ENCODE measurements at places on chromosomes 2 and 18. TPM values are rescaled to one million over a fixed set of nuclear protein-coding genes. Genes with fewer than 3 reads are reported as not detected.
A peak's percentile ranks its signal among the peaks of the same experiment; 100 is the strongest.

DNA sequence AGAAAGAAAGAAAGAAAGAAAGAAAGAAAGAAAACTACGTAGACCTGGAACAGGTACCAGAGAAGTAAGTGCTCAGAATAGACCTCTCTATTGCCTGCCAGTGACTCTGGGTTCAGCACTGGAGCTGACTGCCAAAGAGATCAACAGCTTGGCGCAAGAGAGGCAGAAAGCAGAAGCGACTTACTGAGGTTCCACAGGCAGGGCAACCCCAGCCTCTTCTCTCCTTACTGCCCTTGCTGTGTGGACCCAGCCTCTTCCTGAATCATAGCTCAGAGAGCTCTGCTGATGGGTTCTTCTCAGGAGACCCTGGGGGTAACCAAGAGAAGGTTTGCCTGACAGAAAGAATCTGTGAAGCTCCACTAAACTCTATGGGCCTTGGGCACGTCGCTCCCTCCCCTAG lies 7.1 kb downstream of the CAPN13 start:
- DNase-seq, result no peak

DNA sequence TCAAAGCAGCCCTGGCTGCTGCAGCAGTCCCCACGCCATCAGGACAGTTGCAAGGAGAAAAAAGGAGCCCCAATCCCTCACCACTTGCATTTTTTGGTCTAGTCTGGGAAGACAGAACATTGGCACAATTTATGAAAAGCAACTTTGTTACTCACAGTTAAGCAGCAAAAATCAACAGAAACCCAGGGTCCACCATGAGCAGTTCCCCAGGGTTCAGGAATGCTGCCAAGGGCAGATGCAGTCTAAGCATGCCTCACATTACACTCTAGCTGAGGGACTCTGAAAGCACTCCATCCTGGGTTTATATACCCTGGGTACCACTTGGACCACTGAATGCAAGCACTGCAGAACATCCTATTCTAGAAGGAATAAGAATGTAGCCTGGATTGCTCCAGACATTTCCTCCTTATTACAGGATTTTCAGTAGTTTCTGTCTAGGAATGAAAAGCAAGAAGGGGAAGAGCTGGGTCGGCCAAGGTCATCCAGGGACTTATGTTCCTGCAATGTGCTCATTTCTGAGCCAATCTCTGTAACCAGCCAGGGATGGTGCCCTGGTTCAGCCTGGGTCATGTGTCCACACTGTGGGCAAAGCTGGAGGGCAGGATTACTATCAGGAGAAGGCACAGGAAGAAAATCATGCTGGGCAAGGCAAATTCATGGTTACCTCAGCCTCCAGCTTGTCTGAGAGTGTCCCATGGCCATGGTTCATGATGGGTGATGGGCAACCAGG lies 19.5 kb upstream of the TMEM163 start:
- DNase-seq, result no peak

DNA sequence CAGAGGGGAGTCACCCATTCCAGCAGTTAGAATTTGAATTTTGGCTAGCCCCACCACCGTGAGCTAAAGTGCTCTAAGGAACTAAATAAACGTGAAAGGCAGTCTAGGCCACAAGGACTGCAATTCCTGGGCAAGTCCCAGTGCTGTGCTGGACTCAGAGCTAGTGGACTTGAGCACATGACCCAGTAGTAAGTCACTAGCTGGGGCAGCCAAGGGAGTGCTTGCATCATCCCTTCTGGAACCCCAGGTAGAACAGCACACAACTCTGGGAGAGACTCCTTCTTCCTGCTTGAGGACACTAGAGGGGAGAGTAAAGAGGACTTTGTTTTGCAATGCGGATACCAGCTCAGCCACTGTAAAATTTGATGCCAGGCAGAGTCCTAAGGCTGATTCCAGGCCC lies 672.2 kb downstream of the CPS1 start:
- DNase-seq, result no peak

DNA sequence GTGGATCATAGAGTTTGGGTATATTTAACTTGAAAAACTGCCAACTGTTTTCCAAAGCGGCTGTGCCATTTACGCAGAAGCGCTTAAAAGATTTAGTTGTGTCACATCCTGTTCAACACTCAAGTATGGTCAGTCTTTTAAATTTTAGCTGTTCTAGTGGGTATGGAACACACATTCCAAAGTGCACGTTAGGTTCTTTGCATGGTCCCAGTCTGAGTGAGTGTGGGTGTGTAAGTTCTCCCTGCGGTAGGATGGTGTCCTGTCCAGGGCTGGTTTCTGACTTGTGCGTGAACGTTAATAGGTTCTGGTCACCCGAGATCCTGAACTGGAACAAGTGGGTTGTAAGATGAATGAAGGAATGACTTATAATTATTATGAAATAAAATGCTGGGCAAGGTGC lies 28.4 kb upstream of the IL36G start:
- DNase-seq, result no peak

- DNase-seq, result peak; percentile 82
Observed at GRCh38 chr2:26011990-26012856, 21.7 kb upstream of the RAB10 start.

DNA sequence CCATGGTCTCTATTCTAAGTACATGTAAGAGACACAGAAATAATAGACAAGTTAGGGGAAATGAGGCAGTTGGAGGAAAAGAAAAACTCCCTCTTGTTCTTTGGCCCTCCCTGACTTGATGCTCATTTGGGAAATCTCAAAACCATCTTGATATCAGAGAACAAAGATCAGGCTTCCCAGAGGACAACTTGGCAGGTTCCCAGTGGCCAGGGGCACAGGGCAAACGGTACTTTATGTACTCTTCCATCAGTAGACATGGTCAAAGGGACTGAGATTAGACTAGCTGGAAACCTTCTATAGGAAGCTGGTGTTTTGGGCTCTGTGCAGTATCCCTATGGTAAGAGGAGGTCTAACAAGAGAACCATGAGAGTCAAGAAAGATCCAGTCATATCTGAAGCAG lies 56.6 kb downstream of the NCKAP5 start:
- no peak for DNase-seq

DNA sequence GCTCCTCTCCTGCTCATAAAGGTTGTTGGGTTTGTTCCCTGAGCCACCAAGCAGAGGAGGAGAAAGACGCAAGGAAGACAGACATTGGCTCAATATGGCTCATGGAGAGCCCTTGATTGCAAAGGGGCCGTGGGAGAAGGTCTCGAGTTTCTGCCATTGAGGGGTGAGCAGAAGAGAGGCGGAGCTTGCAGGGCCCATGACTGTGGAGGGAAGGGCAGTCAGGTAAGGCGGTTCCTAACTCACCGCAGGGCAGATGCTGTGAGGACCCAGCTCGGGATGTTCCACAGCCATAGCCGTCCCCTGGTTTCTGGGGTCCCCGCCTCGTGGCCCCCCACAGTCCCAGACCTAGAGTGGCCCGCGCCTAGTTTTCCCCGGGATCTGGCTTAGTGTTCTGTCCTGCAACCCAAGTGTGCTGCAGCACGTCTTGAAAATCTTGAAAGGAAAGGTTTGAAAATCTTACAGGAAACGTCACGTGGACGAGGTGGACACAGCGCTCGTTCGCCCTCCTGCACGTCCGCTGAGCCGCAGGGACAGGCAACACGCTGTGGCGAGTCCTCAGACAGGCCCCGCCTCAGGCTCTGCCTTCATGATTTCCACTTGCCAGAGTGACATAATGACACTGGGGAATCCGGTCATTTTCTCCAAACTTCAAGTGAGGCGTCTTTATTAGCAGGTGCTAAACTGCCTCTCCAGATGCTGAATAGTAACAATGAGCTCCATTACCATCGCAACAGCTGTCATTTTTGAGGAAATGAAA lies 105.5 kb upstream of the HDAC4 start:
- DNase-seq, result no peak

DNA sequence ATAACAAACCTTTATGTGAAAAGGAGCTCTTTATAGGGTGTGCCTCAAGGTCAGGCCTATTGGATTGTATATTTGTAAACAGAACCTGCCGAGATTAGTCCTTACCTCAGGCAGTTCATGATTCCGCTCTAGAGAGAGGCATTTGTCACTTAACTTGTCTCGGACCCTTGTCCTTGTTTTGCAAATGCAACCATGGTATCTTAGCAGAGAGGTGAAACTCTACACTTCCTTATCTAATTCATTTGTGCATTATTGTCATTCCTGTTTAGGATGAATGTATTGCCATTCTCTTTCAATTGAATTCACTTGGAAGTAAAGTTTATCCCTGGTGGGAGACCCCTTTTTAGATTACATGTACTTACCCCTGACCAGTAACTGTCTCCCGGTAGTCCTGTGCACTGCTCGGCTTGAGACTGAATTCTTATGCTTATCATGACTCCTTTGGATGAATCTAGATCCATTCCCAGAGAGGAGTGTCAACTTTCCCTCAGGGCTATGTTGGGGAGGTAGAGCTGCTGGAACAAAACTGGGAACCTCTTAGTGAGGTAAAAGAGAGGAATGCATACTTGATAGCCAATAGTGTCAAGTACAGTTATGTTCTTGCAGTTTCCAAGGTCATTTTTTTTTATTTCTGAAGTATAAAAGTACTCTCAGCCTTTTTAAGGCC lies 46.6 kb downstream of the SGPP2 start:
- no peak for DNase-seq

DNA sequence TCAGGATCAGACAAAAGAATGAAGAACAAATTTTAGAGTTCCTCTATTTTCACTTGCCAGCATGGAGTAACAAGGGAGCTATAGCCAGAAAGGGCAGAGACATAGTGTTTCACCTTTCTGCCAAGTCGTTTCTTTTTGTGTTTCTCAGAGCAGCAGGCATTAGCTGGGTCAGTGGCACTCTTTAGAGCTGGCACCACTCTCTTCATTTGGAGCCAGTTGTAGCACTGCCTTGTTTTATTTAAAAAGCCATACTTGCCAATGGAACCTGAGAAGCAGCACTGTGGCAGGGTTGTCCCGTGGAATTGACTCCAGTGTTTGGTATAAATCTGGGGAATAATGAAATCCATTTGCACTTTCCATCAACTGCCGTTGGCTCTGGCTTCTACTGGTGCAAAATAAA lies 64.0 kb downstream of the LRRTM4 start:
- no peak for DNase-seq

The PUS10 gene
- 1.8 TPM for total RNA-seq

The CD207 gene
- total RNA-seq, result not detected

The CKAP2L gene
- not detected for total RNA-seq

The SCTR gene
- not detected for total RNA-seq

The SULT1C2 gene
- total RNA-seq, result not detected

The NCKAP5 gene
- total RNA-seq, result 3.6 TPM
